ENCODE measurements at places on chromosomes 13 and 19.

DNA sequence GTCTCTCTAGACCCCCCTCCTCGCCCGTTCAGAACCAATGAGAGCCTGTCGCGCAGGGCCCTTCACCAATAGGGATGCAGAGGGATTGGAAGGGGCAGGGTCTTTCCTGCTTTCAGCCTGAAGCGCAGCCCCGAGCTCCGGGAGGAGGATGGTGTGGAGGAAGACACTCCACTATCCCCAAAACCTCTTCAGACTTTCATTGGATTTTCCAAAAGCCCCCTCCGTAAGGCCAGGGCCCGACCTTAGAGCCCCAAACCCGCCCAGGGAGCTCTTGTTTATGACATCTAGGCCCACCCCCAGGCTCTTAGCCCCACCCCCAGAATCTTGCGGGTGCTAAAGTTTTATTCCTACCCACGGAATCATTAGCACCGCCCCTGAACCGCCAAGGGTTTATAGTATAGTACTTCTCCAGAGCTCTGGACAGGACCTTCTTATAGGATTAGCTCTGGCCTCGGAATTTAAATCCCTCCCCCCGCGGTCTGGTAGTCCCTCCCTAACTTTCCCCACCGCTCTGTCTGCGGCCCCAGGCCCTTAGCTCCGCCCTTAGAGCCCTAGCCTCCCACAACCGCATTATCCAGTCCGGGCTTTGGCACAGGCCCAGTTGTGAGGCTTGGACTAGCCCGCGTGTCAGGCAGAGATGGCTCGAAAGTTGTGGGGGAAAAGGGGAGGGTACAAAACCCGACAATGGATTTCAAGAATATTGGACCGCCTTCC, 6.6 kb upstream of the EML2 start:
- DNase-seq, result peak; percentile 56

DNA sequence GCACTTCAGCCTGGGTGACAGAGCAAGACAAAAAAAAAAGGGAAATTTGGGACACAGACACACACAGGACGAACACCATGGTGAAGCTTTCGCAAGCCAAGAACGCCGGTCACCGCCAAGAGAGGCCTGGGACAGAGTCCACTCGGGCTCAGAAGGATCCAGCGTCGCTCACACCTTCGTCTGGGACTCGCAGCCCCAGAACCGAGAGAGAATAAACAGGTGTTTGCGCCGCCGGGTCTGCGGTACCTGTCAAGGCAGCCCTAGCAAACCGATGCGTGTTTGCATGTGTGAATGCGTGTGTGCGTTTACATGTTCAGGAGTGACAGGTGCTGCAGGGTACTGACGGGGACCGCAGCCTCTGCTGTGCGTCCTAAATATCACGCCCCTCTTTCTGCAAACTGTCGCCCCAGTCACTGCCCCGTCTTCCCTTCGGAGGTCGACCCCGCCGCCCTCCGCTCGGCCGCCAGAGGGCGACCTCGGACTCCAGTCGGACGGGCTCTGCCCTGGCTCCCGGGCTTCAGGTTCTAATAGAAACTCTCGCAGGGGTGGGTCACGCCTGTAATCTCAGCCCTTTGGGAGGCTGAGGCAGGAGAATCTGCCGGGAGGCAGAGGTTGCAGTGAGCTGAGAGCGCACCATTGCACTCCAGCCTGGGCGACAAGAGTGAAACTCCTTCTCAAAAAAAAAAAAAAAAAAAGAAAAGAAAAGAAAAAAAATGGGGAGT, 11.8 kb upstream of the CSNK1G2 start:
- DNase-seq, result peak; percentile 77

DNA sequence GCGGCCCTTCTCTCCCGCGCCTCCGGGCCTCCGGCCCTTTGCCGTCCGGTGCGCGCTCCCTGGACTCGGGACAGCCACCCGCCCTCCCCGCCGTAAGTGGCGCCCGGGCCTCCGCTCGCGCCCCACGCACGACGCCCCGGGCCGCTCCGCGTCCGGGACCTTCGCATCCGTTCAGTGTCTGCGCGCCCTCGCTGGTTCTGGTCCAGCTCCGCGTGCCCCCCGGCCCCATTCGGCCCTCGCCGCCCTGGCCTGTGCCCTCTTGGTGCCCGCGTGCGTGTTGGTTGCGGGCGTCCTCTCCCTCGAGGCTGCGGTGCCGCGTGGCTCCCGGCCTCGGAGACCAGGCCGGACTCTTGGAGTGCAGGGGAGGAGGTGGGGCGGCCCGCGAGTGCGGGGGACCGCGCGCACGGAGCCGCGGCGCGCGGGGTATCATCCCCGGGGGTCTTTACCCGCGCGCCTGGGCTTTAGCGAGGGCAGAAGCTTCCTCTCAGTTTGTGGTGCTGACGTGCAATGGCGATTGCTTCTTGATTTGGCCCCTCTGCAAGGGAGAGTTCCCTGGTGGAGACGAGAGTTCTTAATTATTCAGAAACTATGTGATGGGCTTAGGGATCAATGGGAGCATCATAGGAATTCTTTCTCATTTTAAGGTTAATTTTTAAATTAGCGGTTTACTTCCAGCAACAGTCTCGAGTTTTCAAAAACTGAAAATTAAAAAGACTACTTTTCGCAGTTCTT, 757 bp downstream of the WASF3 start:
- no peak for DNase-seq

DNA sequence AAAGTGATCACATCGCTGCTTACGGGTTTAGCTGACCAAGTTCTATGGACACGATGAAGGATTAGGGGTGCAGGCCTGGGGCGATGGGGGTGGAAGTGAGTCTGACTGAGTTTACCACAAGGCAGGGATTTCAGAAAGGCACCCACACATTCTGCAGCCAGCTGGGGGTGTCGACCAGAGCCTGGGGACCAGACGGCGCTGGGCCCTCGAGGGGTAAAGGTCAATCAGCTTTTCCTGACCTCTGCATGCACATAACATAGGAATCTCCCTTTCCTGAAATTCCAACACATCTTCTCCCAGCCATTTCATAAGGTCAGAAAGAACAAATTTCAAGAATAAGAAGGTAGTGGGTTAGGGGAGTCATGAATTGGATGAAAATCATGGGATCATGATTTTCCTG, 92.0 kb downstream of the ZNF536 start:
- no peak for DNase-seq

DNA sequence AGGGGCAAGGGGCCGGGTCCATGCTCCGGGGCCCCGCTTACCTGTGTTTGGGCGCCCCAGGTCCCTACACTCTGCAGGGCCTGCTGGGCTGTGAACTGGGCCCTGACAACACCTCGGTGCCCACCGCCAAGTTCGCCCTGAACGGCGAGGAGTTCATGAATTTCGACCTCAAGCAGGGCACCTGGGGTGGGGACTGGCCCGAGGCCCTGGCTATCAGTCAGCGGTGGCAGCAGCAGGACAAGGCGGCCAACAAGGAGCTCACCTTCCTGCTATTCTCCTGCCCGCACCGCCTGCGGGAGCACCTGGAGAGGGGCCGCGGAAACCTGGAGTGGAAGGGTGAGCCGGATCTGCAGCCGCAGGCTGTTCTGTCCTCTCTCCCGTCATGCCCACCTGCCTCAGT, 1.7 kb downstream of the FCGRT start:
- no peak for DNase-seq

GRCh38 chr19:51433043-51433442, 15.6 kb upstream of the SIGLEC10 start:
- no peak for DNase-seq

DNA sequence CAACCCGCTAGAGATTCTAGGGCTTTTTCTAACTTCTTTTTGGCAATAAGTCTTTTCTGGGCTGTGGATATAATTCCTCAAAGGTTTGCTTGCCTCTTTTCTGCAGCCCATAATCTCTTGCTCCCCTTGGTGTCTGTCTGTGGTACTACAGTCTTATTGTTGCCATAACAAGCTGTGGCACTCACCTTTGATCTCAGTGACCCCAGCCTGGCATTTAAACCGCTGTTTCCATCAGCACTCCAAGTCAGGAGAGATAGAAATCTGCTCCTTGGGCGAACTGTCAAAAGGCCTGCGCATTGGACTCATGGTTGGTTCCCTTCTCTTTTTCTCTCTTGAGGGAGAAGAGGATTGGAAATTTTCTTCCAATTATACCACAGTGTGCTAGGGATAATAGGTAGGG, 14.5 kb upstream of the MPHOSPH8 start:
- DNase-seq, result no peak

All from stimulated activated CD4-positive, alpha-beta T cell treated with anti-CD3 and anti-CD28 coated beads, Interleukin-2, amount 100 ng/mL, for 4 hours (primary cell).